Stimulated activated CD8-positive, alpha-beta memory T cell treated with anti-CD3 and anti-CD28 coated beads, Interleukin-7, amount 100 ng/mL, for 1 hour (primary cell): ENCODE measurements at places on chromosomes 3 and 15.

- no peak for DNase-seq
Measured at GRCh38 chr3:134066158-134066541, 36.4 kb upstream of the SLCO2A1 start.

DNA sequence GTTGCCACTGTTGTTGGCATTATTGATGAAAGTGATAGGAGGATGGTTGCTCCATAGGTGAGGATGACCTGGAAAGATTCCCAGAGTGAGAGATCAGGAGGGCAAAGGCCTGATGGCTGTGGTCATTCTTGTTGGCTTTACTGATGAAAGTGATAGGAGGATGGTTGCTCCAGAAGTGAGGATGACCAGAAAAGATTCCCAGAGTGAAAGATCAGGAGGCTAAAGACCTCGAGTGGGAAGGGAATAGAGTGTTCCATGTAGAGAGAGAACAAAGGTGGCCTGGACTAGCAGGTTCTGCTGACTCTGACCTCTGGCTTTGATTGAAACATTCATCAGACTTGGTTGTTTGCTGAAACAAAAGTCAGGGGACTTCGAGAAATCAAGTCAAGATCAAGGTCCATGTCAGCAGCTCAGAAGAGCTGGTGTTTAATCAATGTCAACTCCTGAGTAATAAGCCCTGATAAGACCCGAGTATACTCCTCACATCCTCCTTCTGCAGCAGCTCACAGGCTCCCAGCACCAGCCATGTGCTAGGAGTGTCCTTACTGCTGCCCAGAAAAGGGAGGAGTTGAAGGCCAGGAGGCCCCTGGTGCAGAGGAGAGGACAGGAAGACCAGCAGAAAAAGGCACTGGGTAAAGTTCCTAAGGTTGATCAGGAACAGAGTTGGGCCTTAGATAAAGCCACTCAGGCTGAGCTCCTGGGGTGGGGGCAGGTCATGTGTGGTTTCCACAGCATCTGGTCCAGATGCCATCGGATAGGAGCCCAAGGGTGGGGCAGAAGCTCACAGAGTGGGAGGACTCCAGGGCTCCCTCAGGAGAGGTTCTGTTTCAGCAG, 19.9 kb downstream of the CYP8B1 start:
- no peak for DNase-seq

DNA sequence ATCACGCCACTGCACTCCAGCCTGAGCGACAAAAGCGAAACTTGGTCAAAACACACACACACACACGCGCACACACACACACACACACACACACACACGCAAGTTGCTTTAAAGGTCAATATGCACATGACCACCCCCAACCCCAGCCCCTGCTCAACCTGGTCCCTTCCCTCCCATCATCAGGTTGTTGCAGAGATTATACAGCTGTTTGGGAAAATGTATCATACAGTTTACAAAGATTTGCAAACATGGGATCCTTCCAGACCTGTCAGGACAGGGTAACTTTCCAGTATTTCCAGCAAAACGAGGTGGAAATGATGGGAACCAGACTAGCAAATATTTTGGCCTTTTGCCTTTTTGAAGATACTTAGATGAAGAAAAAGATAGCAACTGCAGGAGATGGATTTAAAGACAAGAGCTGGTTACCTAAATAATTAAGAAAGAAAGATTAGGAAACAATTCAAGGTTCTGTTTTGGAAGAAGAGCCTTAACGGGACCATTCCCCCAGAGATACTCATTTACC, 80.2 kb downstream of the TNIK start:
- no peak for DNase-seq

- DNase-seq, result no peak
Measured at GRCh38 chr15:52523647-52524046, 5.0 kb downstream of the MYO5A start.

GRCh38 chr3:16349986-16350596, 85.1 kb downstream of the OXNAD1 start:
- no peak for DNase-seq

DNA sequence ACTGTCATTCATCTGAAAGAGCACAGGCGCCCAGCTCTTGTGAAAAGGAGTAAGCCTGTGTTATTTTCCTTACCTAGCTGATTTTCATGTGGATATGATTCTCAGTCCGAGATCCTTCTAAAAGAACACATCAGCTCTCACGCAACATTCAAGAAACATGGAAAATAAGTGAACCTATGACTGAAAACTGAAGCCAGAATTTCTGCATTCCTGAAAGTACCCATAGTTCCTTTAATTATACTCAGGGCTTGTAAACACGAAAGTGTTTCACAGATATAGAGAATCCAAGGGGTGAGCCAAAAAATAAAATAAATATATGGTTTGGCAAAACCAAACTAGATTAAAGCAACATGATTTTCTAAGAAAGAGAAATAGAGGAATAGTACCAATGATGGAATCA, 100.8 kb upstream of the CHMP2B start:
- DNase-seq, result no peak

- DNase-seq, result no peak
Measured at GRCh38 chr3:155745795-155746550, 1.1 kb upstream of the PLCH1 start.

GRCh38 chr3:152241142-152242017, 27.3 kb upstream of the MBNL1 start:
- DNase-seq, result no peak

DNA sequence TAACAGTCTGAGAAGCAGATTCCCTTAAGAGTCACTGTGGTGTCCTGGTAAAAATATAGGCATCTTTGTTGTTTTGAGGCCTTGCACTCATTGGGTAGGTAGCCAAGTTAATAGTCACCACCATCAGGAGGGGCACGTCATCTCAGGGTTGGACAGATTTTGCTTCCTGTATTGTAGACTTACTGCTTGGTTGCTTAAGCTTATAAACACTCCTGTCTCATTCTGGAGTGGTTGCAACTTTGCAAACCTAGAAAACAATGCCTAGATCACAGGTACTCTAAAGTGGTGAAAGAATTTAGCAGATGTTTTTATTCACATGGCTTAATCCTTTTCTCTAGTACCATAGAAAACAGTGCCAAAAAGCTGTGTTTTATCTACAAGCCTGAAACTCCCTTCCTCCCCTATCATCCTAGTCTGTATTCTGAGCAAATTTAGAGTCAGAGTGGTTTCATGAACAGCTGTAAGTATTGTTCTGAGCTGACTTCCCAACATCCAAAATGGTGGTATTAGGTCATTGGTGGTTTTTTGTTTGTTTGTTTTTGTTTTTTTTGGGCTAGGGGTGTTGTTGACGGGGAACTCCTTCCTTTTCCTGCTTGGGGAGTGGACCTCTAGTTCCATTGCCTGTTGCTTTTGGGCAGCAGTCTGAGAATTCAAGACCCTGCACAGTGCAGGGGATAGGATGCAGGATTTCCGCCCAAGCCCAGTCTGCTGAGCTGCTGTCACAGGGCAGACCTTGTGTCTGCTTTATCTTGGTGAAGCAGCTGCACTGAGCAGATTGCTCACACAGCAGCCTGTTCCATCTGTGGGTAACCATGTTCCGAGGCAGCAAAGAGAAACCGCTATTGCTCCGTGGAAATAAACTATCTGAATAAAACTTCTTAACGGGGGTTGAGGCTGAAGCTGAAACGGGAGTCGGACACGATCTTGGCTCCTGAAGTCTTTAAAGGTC, 202.0 kb downstream of the AKAP13 start:
- DNase-seq, result peak; percentile 37

- DNase-seq, result no peak
Measured at GRCh38 chr15:80588801-80589200, 106.3 kb upstream of the ABHD17C start.

GRCh38 chr3:195021692-195022091, 249.3 kb downstream of the XXYLT1 start:
- no peak for DNase-seq

DNA sequence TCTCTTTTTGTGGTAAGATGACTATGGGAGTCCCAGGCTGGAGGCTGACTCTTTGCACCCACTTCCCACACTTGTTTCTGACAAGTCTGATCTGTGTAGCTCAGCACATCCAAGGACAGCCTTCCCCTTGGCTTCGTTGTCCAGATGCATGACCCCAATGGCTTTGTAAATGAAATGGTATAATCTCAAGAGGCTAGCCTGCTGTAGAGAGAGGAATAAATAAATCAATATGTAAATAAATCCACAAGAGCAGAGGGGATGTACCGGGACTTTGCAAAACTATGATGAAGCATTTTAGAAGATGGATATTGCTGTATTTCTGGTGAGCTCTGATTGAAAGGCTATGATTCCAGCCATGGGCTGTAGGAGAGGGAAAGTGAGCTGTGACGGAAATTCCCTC, 79.9 kb upstream of the NEO1 start:
- DNase-seq, result no peak

DNA sequence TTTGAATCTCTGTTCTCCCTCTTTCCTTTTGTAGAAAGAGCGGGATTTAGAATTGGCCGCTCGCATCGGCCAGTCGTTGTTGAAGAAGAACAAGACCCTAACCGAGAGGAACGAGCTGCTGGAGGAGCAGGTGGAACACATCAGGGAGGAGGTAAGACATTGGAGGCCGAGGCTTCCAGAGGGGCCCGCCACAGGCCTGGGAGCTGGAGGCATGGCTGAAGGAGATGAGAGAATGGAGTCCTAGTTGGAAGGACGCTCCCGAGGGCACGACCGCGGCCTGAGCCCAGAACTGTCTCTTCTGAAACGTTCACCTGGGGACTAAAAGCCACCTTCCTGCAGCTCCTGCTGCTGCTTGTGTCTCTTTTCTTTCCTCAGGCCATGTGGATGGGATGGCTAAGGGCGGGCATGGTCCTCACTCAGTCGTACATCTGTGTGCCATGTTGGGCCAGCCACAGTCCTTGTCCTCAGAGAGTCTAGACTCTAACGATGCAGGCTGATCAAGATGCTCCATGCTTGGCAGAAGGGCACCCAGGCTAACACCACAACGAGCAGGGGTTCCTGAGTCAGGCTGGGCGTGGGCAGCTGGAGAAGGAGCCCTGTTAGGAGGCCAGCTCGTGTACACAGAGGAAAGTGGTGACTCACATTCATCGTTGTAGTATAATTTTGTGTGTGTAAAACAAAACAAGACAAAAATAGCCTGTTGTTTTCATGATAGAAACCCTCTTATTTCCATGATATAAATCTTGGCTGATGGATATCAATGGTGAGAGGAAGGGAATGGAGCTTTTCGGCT, 81.1 kb downstream of the CCK start:
- no peak for DNase-seq

DNA sequence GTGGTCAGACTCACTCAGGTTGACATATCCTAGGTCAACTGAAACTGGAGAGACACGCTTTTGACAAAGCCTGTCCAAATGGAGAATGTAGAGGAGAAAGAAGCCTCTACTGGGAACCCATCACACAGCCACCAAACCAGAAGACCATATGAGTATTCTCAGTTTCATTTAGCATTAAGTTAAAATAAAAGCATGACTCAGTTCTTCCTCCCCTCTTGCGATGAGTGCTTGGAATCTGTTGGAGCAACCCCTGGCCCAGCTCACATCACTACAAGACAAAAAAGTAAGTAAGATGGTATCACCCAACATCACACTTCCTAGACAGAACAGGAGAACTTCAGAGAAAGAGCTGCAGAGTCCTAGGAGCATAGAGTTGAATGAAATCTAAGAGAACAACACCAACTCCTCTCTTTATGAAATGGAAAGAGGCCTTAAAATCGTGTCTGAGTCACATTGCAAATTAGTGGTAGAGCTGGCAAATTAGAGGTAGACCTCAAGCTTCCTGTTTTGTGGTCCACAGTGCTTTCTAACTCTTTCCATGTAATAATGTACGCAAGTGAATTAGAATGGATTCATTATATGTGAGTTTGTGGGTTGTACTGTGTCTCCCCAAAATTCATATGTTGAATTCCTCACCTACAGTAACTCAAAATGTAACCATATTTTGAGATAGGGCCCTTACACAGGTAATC, 51.2 kb downstream of the FGF12 start:
- DNase-seq, result no peak

- no peak for DNase-seq
Measured at GRCh38 chr3:194996746-194997145, 274.2 kb downstream of the XXYLT1 start.

GRCh38 chr3:102156426-102156825, 278.4 kb upstream of the ZPLD1 start:
- DNase-seq, result no peak

- no peak for DNase-seq
Measured at GRCh38 chr15:58705105-58705504, 44.4 kb downstream of the ADAM10 start.
